Stimulated activated CD4-positive, alpha-beta T cell treated with anti-CD3 and anti-CD28 coated beads, Interleukin-15, amount 100 ng/mL, for 48 hours (primary cell): ENCODE measurements at places on chromosomes 5 and 9.

DNA sequence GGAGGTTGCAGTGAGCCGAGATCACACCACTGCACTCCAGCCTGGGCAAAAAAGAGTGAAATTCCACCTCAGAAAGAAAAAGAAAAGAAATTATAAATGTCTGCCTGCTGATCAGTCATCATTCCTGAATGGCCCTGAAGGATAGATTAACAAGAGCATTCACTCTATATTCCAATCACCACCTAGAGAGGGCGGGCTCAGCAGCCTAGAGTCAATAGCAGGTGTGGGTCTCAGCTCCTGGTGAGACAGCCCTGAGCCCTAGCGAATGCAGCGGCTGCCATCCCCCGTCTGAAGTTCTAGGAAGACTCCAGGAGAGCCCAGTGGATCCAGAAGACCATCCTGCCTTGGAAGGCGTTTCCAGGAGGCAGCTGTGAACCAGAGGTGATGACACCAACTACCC is 12.0 kb downstream of the FBP1 start:
- no peak for DNase-seq

GRCh38 chr5:115735108-115735998 is 81.1 kb downstream of the CDO1 start:
- no peak for DNase-seq

DNA sequence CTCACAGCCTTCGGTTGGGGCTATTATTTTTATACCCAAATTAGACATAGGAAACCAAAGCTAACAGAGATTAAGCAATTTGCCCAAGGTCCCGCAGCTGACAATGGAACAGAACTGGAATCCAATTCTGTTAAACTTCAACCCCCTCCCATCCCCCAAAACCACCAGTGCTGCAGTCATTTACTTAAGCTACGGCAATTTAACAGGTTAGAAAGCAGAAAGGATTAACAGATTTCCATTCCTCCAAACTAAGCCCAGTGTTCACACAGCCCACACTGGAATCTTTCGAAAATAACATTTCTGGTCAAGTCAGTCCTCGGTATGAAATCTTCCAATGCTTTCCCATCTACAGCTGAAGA is 1023.1 kb upstream of the DMAC1 start:
- DNase-seq = no peak

- DNase-seq = no peak
Measured at GRCh38 chr9:93037476-93037971, 21.0 kb upstream of the SUSD3 start.

DNA sequence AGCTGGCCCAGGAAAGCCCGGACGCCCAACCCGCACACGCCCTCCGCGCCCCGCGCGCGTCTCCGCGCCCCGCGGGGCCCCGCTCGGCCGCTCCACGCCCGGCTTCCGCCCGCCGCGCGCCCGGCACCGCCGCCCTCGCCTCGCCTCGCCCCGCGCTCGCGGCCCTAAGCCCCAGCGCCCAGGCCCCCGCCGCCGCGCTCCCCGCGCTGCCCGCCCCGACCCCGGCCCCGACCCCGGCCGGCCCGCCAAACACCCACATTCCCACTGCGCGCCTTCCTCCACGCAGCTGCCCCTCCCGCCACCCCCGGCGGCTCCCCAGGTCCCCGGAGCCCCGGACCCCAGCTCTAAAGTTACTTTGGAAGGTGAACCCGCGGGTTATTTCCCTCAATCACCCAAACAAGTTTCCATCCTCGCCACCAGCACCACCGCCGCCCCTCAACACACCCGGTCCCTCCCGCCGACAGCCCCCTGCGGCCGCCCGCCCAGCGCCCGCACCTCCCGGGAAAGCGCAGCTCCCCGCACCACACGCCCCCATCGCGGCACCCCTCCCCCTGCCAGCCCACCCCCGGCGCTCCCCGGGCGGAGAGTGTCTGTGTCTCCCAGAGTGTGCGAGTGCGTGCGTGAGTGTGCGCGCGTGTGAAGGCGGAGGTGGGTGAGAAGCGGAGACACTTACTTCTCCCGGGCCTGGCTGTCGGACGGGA is 439 bp downstream of the SSBP2 start:
- no peak for DNase-seq

DNA sequence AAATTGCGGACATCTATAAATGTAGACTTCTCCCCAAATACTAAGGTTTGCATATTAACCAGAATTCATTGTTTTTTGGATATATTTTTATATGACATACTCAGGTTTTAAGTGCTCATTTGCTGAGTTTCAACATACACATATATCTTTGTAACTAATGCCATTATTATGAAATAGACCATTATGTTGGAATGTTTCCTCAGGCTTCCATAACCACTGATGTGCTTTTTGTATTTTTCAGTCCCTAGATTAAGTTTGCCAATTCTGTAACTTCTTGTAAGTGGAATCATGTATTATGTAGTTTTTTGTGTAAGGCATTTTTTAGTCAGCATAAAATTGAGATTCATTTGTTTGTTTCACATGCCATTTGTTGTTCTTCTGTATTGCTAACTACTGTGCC is 32.1 kb downstream of the HSPA4 start:
- no peak for DNase-seq

DNA sequence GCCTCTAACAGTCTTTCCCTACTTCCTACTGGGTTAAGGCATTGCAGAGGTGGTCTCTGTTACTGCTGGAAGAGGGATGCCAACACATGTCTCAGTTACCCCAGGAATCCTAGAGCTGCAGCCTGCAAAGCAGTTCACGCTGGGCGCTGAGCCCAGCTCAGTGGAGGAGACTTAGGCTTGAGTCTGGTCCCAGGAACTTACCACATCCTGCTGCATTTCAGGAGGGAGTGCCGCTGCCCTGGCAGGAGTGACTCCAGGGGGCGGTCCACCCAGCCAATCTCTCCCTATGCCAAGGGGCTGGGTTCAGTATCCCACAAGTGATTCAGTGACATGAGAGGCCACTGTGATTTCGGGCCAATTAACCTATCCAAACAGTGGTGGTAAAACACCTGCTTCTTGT is 7.6 kb downstream of the TTC16 start:
- DNase-seq = no peak

DNA sequence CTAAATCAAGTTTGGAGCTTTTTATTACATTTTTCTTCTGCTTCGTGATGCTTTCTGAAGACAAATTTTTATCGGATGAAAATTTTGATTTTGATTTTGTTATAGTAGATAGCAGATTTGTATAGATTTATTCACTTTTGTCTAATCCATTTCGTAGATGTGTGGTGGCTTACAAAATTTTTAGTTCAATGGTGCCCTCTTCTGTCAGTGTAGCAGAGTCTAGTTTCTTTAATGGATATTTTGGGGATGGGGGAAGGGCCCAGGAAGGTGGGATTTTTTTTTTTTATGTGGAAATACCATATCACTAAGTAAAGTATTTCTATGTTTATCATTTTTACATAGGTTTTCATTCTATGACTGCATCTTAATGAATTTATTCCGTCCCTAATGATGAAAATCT is 259.9 kb upstream of the TARS1 start:
- no peak for DNase-seq

- no peak for DNase-seq
Measured at GRCh38 chr9:26012797-26013196, 334.6 kb upstream of the TUSC1 start.

- no peak for DNase-seq
Measured at GRCh38 chr9:34151398-34151797, 24.9 kb upstream of the DCAF12 start.

GRCh38 chr5:153617190-153617589 is 126.7 kb downstream of the GRIA1 start:
- no peak for DNase-seq

DNA sequence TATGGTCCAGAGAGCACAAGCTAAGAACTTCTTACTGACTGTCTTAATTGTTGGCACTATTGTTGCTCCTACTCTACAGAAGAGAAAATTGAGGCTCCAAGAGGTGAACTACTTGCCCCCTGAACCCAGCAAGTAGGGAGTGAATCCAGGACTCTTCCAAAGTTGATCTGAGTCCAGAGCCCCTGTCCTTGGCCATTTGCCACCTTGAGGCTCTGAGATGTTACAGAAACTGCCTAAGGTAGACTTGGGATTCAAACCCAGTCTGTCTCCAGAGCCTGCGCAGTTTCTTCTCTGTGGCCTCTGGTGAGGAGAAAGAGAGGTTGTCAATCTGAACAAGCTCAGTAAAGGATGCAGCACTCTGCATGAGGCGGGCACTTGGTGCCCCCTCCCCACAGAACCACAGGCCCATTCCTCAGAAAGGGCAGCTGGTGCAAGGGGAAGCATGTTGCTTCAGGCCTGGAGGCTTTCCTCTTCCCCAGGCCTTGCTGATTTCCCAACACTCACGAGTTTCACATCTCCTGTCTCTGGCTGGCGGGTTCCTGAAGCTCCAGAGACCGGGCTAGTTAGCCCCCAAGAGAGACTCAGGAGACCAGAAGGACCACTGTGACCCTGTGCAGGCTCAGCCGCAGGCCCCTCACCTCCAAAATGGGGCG is 2.9 kb upstream of the LCP2 start:
- no peak for DNase-seq

DNA sequence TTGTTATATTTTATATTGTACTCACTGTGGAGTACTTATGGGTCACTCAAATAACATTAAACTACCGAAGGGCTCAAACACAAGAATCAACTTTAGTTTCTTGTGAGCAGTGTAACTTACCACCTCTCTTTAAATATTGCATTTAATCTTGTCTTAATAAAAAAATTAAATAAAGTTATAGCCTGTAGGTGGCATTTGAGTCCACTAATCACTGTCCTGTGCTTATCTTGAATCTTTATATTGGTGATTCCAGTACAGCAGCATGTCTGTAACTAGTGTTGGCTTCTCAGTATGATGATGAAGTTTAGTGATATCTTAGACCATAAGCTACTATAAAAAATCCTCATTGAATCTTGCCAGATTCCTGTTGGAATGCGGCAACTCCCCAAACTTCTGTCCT is 313.8 kb downstream of the FAM170A start:
- no peak for DNase-seq

- DNase-seq = peak; percentile 37
Measured at GRCh38 chr5:156934450-156935211, 28.4 kb downstream of the TIMD4 start.

GRCh38 chr9:78210841-78211301 is 25.0 kb upstream of the CEP78 start:
- DNase-seq = no peak

DNA sequence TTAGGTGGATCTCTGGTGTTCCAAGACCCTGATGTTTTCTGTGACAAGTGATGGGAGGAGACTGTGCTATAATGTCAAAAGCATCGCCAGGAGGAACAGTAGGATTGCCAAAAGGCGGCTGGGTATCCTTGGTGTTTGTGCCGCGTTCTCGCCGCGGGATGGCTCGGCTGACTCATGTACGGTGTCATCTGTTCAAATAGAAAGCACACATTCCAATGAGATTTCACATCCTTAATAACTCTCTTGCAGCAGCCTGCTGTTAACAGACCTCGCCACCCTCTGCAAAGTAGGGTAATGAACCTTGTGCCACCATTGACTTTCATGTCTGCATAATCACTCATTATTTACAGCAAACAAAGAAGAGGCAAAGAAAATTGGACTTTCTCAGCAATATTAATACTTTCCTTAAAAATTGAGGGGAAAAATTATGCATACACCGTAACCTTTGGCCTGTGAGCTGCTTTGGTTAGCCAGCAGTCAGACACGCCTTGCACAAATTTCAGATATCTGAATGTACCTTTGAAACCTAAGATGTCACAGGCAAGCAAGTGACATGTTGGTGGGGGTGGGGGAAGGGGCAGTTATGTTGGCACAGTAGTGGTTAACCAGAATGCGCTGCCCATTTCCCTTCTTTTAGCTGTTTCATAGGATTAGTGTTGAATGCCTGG is 289.4 kb downstream of the EFNA5 start:
- DNase-seq = no peak

GRCh38 chr5:44727100-44727499 is 81.6 kb upstream of the MRPS30 start:
- no peak for DNase-seq

GRCh38 chr5:177474002-177474476 is 605 bp upstream of the DBN1 start:
- no peak for DNase-seq

DNA sequence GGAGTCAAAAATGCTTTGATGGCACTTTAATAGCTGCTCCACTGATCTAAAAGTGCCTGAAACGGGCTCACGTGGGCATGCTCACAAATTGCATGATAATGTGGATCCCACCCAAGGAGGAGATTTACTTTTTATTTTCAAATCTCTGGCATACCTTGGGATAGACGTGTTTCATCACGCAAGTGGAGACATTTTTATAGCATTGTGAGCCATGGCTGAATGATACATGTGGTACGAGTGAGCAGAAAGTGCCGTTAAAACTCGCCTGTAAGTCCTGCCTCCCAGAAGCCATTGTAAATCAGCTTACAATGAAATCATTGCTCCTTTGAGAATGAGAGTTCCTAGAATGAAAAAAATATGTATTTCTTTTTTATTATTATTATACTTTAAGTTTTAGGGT is 514.7 kb downstream of the MAT2B start:
- DNase-seq = no peak

GRCh38 chr5:103389846-103390245 is 131.3 kb downstream of the MACIR start:
- no peak for DNase-seq

DNA sequence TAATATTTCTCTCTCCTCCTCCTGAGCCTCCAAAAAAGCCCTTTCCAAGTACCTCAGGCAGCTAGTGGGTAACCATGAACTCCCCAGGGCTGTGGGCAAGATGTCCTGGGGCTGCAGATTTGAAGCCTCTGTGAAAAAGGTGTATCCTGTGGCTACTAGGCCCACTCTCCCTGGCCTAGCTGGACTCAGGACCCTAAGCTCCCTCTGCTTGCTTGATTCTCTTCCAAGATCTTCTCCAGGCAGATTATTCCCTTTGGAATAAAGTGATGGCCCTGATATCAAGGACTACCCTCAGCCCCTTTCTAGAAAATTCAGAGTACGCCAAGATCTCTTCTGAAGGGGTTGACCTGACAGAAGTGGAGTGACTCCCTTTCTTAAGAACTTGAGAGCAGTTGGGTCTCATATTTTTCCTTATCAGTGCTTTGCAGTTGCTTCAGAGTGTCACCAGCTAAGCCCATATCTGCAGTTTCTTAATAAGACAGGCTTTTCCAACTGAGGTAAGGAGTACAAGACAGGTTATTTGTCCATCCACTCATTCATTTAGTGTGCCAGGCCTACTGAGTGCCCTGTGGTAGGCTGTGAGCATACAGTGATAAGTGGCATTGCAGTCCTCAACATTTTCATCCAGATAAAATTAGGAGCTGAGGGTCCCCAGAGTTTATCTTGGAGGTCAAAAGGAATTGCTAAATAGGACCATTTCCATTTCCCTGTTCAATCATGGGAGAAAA is 42.5 kb downstream of the CYSTM1 start:
- no peak for DNase-seq

DNA sequence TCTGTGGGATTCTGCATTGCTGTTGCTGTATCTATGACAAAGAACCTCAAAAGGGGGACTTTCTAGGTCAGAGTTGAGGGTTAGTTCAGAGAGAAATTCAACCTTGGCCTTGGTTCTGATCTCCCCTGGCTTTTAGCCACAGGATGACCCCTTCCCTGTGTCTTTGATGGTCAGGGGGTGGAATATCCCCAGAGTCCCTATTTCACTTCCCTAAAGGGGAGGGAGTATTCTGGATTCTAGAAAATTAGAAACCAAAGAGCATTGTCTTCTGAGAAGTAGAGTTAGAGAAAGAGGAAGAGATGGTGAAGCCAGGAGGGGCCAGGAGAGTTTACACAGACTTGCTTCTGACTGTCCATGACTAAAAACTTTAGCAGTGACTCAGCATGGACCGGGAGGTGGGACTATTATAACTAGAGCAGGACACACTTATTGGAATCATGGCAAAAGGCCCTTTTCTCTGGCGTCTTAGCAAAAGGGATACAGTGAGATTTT is 56.2 kb upstream of the LPAR1 start:
- DNase-seq = no peak

- DNase-seq = no peak
Measured at GRCh38 chr5:68960456-68960855, 133.4 kb upstream of the SLC30A5 start.

- DNase-seq = no peak
Measured at GRCh38 chr9:8136477-8136876, 336.9 kb upstream of the DMAC1 start.
